Stimulated activated CD4-positive, alpha-beta T cell treated with anti-CD3 and anti-CD28 coated beads, Interleukin-1b, Interleukin-23, amount 100 ng/mL, for 48 hours (primary cell): ENCODE measurements at places on chromosomes 2 and 18.

- DNase-seq = no peak
These were observed 16.0 kb upstream of the MSGN1 start for GRCh38 chr2:17800219-17800618.

- no peak for DNase-seq
These were observed 1.2 kb downstream of the ANKRD53 start for GRCh38 chr2:70979626-70980025.

DNA sequence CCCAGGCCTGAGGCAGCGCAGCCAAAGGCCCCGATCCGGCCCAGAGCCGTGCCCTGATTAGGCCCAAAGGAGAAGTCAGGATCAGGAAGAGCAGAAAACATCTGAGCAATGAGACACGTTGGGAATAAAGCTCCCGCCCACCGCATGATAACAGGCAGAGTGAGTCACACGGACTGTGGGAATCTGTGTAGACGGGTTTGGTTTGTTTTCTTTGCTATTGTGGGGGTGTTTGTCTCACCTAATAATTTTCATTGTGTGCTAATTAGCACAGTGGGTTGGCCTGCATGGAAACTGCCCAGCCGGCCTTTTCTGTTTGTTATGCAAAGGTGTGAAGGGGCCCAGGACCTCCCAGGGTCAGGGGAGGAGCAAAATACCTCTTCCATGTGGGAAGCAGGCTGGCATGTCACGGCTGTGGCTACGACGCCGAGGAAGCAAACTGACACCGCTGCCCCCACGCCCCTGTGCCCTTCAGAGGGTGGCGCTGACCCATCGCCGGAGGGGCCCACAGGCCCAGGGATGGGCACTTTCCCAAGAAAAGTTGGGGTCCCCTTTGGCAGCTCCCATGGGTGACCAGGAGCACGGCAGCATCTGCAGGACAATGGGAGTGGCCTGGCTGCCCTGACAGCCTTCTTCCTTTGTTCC is 68.4 kb upstream of the CTDP1 start:
- no peak for DNase-seq

GRCh38 chr2:21740484-21740883 is 616.7 kb downstream of the TDRD15 start:
- no peak for DNase-seq

GRCh38 chr2:15299904-15300520 is 261.1 kb downstream of the NBAS start:
- no peak for DNase-seq

GRCh38 chr18:58592223-58593214 is 36.4 kb downstream of the ALPK2 start:
- no peak for DNase-seq

DNA sequence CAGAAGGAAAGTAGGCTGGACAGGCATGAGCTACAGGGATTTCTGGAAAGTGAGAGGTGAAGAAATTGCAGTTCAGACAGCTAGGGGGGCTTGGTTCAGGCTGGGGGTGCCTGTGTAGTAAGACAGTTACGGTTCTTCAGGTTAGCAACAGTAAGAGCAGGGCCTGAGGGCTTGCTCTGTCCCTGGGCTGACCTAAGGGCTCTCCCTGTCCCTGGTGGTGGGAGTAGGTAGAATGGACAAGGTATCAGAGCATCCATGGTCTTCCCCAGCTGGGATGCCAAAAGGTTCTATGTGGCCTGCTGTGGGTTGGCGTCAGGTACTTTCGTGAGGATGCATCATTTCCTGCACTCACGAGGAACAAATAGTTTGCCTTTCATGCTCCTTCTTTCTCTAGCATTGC is 34.6 kb upstream of the TACR1 start:
- no peak for DNase-seq

DNA sequence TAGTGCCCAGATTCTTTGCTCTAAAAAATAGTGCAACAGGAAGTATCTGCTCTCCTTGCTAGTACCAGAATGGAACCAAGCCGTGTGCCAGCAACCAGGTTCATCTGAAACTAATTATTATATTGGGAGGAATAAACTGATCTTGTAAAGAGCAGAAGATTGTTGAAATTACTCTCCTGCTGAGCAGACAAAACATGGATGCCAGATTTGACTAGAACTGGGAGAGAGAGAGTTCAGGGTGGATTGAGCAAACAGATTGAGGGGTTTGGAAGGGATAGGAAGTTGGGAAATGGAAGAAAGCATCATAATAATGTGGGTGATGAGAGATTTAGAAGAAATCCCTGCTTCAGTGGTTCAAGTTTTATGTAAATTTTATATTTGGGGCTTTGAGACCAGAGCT is 160.1 kb upstream of the RASGRP3 start:
- DNase-seq = no peak

DNA sequence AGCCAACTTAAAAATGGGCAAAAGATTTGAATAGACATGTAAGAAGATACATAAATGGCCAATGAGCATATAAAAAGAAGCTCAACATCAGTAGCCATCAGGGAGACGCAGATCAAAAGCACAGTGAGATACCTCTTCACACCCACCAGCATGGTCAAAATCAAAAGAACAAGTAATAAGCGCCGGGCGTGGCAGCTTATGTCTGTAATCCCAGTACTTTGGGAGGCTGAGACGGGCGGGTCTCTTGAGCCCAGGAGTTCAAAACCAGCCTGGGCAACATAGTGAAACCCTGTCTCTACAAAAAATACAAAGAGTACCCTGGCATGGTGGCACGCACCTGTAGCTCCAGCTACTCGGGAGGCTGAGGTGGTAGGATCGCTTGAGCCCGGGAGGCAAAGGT is 4.6 kb upstream of the CIB4 start:
- DNase-seq = no peak

DNA sequence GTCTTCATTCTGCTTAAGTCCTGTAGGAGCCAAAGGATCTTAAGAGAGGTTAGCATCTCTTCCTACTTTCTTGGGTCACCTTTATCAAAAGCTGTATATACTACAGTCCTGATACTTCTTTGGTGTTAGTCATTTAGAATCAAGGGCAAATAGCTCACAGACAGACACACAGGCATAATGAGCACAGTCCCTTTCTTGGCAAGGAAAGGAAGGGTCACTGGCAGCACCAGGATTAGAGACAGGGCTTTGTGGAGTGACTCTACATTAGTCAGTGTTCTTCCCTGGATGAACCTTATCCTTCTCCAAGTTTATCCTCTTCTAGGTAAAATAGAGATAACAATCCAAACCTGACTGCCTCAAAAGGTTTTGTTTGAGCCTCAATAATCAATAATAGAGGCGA is 40.0 kb upstream of the NCKAP5 start:
- DNase-seq = no peak

DNA sequence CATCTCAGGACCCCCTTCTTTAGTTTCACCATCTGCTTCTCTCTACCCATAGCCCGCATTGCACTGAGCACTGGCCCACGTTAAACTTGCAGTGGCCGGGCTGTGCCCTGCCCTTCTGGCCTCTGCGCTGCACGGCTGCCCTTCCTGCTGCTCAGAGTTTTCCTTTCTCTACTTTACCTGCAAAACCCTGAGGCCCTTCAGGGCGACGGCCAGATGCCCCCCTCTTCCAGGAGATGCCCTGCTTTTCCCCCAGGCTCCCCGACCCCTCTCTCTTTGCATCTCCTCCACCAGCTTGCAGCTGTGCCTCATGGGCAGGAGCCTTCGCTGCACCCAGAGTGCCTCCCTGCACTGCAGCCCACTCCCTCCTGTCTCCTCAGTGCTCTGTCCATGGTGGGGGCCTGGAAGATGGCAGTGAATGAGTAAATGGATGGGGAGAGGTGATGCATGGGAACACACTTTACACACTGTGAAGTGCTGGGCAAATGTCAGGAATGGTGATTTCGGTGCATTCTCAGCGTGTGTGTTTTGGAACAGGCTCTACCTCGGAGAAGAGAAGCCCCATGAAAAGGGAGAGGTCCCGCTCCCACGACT is 53.8 kb downstream of the NTSR2 start:
- no peak for DNase-seq

DNA sequence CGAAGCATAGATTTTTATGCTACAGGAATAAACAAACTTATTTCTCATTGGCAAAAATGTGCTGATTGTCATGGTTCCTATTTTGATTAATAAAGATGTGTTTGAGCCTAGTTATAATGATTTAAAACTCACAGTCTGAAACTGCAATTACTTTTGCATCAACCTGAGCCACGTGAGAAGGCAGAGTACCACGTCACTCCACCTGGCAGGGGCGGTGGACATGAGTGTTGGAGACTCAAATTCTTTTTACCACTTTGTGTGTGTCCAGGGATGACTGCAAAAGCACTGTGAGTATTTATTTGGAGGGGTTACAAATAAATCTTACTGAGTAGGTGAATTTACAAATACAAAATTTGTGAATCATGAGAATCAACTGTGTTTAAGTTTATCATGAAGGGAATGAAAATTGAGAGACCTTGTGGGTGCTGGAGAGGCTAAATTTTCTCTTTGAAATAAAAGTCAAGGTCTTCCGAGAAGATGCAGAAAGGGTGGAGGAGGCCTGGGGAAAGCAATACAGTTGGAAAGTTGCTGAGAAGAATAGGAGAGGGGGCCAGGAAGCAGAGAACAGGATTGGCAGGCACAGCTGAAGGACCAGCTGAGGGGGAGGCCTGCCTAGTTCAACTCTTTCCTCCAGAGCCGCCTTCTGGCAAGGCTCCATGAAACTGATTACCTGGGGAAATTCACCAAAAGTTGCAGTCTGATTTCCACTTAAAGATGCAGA is 316.4 kb downstream of the MYCN start:
- no peak for DNase-seq

DNA sequence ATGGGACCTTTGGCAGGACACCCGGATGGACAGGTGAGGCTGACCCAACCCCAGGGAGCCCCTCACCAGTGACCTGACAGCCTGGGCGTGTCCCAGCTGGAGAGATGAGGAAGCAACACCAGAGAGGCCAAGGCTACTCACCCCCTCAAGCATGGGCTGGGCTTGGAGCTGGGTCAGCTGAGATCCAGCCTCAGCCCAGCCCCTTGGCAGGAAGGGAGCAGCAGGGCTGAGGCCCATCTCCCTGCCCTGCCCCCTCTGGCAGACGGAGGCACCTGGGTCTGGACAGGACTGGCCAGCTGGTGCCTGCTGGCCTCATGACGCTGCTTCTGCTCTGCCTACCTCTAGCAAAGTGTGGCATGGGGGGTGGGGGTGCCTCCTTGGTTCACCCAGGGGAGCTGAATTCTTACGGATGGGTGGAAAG is 37.8 kb downstream of the HS6ST1 start:
- DNase-seq = no peak

DNA sequence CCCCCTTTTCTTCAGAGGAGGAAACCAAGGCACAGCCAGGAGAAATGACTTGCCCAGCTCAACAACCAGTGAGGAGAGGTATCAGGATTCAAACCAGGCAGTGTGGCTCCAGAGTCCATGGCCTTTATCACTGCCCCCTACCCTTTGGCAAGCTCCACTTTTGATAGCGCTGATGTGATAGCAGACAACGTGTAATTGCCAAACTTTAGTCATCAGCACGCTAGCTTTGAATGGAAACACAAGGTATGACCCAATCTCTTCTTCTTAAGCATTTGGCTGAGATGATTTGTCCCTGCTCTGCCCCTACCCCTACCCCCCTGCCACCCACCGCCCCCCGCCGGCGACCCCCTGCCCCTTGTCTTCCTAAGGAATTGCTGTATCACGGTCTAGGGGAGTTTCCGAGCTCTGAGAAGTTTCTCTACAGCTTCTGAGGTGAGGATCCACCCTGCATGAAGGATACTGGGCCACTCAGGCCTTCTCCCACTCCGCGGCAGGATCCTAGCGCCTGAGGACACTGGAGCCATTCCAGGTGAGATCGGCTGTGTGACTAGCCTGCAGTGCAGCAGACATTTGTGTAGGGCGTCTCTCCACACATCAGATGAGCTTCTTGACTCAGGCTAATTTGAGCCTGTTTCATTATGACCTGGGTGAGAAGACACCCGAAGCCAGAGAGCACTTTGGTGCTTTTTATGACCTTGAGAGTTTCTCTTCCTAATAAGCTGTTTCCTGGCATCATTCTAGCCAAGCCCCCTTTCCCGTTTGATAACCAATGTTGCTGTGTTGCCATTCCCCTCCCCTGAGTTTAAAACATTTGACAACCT is 75.1 kb upstream of the MAP4K4 start:
- peak; percentile 31 for DNase-seq

DNA sequence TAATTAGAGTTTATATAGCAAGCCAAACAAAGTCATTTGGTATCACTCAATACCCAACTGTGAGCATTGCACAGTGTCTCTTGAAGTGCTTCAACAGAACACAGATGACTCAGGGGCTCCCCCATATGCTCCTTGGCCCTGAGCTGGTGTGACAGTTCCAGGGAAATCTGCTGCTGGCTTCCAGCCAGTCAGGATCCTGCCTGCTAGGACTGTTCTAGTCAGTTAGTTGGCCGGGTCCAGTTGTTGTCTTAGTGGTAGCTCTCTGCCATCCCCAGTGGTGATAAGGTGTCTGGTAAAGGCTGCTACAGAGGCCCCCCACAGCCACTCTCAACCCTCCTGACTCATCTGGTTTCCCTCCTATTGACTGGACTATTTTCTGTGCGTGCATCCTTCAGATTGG is 100.3 kb downstream of the IRS1 start:
- DNase-seq = no peak

GRCh38 chr2:226057365-226057764 is 657.9 kb downstream of the NYAP2 start:
- no peak for DNase-seq

DNA sequence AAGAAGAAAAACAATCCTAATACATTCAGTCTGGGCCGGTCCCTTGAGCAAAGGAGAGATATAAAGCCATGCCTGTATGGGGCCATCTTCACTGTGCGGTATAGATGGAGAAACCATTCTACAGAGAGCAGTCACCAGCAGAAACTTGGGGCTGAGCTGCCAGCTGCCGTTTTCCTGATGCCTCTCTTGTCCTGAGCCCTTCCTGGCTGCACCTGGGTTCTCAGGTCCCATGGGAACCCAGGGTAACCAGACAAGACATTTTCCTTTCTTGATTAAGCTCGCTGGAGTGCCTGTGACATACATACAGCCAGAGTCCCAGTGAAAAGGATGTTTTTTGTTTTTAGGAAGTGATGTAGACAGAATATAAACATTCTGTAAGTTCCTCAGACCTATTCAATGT is 5.3 kb upstream of the METTL21A start:
- DNase-seq = no peak

DNA sequence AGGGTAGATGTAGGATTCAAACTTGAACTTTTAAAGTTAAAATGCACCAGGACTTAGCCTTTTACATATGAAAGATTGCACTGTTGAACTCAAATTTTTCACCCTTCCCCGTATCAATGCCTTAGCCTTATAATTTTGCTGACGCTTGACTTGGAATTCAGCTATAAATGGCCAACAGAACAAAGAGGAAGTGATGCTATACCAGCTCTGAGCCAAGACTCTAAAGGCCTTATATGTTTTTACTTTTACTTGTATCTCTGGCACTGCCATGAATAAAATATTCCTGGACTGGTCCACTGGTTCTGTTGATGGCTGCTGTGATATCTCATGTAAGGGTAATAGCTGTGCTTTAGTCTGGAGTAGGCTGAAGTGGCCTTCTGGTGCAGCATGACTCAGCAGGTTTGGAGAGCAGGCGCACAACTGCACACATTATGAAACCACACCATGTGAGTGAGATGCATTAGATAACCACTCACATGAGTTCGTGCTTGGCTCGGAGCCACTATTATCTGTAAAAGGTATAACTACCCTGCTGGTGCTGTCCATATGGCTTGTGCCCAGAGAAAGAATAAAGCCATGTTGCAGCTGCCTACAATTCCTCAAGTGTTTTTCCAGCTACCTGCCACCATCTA is 8.4 kb upstream of the IER3IP1 start:
- peak; percentile 5 for DNase-seq

GRCh38 chr2:9975805-9976447 is 24.4 kb downstream of the GRHL1 start:
- DNase-seq = peak; percentile 45
